NCI-H1930 (cell line): ENCODE measurements at places on chromosomes 1 and 21.

- no peak for DNase-seq
These were observed 47.9 kb upstream of the NEK2 start for GRCh38 chr1:211723273-211723672.

GRCh38 chr1:44002606-44003157 is 11.3 kb downstream of the CCDC24 start:
- DNase-seq: no peak

- no peak for DNase-seq
These were observed 176.2 kb downstream of the PGBD5 start for GRCh38 chr1:230249695-230250480.

DNA sequence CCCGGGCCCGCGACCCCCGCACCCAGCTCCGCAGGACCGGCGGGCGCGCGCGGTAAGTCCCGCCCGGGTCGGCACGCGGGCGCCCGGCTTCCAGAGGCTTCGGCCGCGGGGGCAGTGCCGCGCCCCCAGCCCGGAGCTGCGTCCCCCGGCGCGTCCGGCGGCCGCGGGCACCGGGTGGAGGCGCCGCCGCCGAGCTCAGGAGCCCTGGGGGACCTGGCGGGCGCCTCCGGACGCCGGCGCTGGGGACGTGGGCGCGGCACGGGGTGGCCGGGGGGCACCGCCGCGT is 227 bp downstream of the NBL1 start:
- no peak for DNase-seq

DNA sequence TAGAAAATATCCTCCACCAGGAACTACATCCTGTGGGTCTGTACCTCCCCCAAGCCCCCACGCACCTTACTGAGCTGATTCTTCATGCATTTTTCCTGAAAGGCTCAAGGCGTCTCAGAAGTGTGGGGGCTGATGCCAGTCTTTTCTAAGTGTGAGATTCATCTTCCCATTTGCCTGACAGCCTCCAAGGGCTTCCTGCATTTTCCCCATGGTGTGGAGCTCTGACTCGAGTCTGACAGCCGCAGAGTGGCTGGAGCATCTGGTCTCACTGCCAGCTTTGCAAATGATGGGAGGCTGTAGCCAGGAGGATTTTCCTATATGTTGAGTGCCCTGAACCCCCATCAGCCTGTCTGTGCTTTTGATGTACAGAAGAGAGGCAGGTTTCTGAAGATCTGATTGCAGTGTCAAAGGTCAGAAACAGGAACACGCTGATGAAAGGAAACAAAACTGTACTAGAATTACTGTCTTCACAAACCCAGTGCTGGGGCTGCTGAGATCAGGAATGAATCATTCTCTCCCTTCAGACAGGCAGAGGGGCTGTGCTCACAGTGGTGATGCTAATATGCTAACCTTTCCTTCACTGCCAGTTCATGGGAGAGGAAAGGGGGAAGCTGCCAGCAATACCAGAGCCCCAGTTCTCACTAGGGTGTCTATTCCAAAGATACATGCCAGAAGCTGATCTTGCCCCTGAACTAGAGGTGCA is 201.5 kb upstream of the C1orf174 start:
- DNase-seq: no peak

DNA sequence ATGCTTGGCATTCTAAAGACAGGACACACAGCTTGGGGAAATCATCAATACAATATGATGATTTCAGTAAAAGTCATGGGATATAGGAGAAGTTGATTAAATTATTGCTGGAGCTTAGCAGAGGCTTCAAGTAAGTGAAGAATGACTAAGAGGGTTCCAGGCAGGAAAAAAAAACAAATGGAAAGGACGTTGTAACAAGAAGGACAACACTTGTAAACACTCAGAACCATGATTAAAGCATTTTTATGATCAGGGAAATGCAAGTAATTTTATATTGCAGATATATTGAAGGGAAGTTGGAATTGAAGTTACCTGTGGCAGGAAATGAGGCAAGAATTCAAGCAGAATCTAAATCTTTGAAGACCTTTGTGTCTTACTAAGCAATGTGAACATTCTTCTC is 602.7 kb upstream of the NEGR1 start:
- no peak for DNase-seq

- DNase-seq: no peak
These were observed 10.2 kb downstream of the CAMK1G start for GRCh38 chr1:209593747-209594146.

GRCh38 chr21:19810779-19811178 is 1187.4 kb upstream of the NCAM2 start:
- no peak for DNase-seq

DNA sequence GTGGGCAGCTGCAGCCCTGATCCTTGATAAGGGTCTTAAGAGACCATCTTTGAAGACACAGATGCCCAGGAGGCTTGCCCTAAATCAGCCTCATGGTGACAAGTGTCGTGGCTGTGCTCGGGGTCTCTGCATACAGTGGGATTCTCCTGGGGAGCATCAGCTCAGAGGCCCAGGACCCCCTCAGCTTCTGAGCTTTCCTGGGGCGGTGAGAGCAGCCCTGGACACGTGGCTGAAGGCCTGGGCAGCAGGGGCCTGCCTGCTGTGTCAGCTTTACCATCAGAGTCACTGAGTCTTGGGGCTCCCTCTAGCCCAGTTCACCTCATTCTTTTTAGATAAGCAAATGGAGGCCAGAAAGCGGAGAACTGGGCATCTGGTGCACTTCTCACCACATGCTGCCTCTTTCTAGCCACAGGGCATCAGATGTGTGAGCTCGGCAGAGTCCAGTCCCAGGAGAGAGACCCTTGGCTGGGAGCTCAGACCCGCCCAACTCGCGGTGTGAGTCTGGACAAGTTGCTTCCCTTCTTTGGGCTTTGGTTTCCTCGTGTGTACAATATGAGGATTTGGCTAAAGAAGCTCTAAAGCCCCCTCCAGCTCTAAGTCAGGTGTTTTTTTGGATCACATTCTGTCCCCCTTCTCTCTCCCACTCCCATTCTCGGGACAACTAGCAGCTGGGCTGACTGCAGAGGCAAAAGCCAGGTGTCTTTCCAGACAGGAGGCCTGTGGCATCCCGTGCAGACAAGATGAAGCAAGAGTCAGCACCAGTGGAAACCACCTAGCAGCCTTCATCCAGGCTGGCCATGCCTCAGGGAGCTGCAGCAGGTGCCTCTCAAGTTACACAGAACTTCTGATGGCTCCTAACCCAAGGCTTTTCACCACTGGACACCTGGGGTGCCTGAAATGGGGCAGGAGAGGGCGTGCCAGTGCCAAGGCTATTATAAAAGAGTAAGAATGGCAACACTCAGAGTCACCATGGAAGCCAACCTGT is 119.1 kb downstream of the KCNN3 start:
- DNase-seq: no peak

DNA sequence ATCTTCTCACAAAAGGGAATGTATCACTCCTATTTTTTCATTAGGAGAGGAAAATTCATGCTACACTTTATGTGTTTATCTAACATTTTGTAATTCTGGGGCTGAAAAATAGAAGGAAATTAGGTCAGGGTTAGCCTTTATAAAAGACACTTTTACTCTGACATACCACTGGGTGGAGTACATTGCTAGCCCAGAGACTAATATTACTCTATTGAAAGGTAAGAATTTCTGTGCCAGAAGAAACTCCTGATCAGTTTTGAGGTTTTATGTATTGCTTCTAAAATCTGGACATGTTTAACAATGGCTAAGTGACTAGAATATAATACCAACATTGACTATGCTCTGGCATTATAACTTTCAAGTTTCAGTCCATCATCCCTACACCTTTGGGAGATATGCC is 724.6 kb downstream of the USP25 start:
- DNase-seq: no peak

DNA sequence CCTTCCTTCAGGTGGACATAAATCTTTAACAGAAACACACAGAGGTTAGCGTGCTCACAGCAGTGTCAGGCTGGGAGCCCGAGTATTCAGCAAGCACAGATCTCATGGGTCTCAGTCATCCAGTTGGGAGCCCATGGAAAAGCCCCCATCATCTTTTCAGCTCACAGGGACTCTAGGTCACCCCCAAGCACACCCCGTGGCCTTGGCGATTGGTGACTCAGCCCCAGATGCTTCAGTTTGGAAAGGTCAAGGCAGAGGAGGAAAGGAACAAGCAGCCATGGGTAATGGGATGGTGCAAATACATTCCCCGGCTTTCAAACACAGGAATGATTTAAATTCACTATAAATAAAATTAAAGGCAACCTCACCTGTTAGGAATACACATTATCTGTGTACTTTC is 88.9 kb downstream of the PGBD5 start:
- no peak for DNase-seq

- DNase-seq: peak; percentile 30
These were observed 90.7 kb upstream of the VAMP3 start for GRCh38 chr1:7680207-7680954.

DNA sequence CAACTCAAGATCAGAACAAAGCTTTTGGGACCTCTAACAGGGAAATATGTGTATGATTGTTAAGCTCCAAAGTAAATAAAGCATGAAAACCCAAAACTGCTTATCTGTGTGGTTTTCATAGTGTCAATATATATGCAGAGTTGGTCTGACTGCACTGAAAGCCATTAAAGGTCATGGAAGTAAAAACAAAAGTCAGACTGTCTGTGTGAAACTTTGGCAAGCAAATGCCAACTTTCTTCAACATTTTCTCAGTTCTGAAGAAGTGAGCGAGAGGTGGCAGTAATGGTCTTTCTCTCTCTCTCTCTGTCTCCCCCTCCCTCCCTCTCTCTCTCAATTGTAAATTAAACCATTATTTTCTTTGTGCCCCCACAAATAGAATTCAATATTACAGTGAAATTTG is 100.1 kb upstream of the S1PR1 start:
- DNase-seq: no peak

DNA sequence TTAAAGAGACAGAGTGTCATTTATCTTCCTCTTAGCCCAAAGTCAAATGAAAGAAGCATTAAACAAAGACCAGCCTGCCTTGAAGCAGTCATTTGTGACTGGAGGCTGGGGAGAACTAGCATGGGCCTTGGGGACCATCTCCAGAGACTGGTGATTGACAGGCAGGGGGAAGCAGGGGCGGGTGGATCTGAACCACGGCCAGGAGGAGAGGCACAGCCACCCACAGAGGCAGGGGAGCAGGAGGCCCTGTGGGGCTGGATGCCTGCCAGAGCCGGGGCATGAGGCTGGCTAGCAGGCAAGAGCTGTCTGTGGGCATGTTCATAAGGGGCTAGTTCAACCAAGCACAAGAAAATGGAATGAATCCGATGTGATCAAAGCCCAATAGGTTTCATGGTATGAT is 73.9 kb downstream of the PLXNA2 start:
- DNase-seq: no peak

DNA sequence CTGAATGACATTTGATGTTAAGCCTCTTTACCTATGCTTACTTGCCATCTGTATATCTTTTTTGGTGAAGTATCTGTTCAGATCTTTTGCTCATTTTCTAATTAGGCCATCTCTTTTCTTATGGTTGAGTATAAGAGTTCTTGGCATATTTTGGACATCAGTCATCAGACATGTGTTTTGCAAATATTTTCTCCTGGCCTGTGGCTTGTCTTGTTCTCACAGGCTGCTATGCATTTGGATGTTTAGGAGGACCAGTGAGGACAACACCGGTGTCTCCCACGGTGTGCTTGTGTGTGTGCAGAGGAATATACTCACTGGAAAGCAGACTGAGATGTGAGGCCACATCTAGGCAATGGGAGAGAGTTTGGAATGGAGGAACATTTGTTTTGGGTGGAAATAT is 87.1 kb upstream of the LYST start:
- DNase-seq: no peak

DNA sequence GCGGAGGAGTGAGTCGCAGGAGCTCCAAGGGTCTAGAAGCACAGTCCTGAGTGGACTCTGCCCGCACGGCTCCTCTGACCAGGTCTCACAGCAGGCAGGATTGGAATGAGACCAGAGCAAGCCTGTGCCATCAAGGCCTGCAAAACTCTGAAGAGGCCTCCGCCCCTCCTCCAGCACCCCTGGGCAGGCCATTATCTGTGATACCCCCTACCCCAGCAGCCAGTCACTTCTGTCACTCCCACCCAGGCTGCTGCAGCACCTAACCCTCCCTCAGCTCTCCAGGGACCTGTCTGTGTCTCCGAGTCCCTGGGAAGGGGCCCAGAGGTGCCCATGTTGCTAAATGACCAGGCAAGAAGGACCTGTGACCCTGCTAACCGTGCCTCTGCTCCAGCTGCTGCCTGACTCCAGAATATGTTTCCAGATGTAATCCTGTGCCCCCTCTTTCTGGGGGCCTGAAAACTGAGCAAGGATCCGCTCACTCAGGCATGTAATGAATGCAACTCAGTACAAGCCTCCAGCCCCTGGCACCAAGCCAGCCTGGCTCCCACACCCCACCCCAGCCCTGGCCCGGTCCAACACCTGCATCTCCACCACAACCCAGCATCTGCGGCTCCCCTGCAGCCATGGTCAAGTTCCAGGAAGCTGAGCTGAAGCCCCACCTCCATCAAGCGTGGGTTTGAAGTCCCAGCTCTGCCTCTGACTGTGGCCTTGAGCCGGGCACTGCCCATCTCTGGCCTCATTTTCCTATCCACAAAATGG is 22.1 kb upstream of the COL16A1 start:
- DNase-seq: no peak
